ENCODE measurements at places on chromosomes 7 and 10.

- peak; percentile 21 for DNase-seq
These were observed 383 bp downstream of the MARVELD1 start for GRCh38 chr10:97713826-97714400.

DNA sequence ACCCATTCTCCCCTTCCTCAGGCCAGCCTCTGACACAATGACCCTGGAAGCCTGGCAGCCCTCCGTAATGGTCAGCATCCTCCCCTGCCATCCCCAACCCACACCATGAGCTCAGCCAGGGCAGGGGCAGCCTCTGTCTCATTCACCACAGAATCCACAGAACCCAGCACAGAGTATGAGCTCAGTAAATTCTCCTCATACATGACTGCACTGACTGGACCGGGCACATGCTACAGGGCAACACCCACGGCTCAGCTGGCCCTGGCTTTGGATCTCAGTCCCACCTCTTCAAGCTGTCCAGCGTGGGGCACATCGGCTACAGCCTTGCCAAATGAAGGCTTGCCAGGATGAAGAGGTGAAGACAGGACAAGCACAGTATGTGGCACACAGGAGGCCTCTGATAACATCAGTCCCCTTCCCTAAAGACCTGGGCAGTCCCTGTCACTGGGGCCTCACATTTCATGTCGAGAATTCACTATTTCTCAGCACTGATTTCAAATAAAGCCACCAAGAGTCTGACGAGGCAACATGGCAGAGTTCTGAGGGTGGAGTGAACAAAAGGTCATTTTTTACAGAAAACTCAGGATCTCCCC is 7.9 kb downstream of the GPRIN2 start:
- no peak for DNase-seq

GRCh38 chr10:114304571-114305421 is 65.7 kb downstream of the VWA2 start:
- DNase-seq: peak; percentile 59

DNA sequence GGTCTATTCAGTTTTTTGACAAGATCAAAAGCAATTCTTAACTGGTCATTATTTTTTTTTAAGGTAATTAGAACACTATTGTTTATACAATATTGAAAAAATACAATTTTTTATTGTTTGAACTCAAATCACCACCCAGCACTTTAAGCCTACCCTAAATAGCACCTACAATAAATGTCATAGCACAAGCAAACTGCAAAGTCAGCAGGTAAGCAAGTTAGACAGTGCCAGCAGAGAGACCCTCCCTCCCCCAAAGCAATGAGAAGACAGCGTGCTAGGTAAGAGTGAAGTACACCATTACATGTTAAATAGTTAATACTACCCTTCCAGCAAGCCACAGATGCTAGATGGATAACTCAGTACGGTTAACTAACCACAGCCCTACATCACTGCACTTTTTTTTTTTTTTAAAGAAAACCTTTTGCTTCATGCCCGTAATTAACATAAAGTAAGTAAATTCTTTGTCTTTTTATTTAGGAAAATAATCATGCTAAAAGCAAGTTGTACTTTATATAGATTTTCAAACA is 120.0 kb downstream of the UBE2H start:
- DNase-seq: no peak

DNA sequence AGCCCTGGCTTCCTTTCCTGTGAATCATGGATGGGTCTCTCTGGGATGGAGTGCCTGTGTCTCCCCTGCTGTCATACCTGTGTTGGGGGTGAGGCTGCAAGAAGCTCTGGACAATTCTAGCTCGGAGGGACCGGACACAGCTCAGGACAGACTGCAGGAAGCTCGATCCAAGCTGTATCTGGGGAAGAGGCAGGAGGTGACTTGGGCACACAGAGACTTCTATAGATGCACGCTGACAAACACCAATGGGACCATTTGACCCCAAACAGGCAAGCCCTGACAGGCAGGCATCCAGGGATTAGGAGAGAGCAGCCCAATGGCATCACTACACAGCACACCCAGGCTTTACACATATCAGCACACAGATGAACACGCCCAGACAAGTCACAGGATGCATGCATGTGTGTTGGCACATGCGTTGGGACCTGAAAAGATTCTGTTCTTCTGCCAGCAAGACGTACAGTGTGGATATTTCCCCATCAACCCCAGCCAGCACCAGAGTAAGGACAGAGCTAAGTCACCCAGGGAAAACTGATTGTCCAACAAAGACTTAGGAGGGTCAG is 4.5 kb downstream of the LLCFC1 start:
- DNase-seq: no peak

DNA sequence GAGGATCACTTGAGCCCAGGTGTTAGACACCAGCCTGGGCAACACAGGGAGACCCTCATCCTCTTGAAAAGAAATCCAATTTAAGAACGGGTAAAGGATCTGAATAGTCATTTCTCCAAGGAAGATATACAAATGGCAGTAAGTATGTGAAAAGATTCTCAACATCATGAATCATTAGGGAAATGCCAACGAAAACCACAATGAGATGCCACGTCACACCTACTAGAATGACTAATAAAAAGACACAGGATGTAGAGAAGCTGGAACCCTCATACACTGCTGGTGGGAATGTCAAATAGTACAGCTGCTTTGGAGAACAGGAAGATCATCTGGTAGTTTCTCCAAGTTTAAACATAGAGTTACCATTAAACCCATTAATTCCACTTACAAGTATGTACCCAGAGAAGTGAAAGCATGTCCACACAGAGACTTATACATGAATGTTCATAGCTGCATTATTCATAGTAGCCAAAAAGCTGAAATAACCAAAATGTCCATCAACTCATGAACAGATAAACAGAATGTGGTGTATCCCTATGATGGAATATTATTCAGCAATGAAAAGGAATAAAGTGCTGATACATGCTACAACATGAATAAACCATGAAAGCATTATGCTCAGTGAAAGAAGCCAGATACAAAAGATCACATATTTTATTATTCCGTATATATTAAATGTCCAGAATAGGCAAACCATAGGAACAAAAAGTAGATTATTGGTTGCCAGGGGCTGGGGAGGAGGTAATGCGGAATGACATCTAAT is 13.1 kb upstream of the ZMIZ2 start:
- DNase-seq: no peak

- DNase-seq: no peak
These were observed 103.7 kb downstream of the KCNMA1 start for GRCh38 chr10:77533887-77534278.

DNA sequence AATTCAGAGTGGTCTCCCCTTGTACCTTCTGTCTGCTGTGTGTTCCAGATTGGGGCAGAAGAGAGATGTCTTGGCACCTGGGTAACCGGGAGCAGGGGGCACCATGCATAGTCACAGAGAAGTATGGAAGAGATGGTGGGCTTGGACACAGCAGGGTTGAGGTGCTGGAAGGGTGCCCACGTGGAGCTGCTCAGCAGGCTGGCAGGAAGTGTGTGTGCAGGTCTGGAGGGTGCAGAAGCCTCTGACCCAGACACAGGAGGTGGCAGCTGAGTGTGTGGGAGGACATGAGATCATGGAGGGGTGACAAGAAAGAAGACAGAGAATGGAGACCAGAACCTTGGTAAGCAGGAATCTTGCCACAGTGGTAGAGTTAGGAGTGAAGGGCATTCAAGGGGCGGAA is 42.3 kb upstream of the DUSP5 start:
- no peak for DNase-seq

GRCh38 chr7:116571552-116571951 is 46.7 kb downstream of the CAV1 start:
- no peak for DNase-seq

DNA sequence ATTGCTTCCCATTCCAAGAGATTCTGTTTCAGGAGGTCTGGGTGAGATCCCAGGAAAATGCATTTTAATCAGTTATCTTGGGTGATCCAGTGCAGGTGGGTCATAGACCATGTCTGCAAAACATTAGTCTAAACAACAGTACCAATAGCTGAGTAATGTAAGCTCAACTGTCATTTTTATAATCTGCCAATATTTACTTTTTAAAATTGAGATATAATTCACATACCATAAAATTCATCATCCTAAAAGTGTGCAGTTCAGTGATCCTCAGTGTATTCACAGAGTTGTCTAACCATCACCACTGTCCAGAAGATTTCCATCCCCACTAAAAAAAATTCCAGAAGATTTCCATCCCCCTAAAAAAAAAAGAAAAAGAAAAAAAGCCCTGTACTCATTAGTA is 51.0 kb downstream of the FAM204A start:
- DNase-seq: no peak

- DNase-seq: no peak
These were observed 507.2 kb downstream of the TCERG1L start for GRCh38 chr10:130804281-130804680.

- peak; percentile 58 for DNase-seq
These were observed 349.4 kb downstream of the EXOC4 start for GRCh38 chr7:133602291-133602690.

- no peak for DNase-seq
These were observed 60.4 kb upstream of the STRIP2 start for GRCh38 chr7:129373651-129374428.

Measured in NCI-H1436 (cell line).